ENCODE measurements at places on chromosomes 16 and 17.

DNA sequence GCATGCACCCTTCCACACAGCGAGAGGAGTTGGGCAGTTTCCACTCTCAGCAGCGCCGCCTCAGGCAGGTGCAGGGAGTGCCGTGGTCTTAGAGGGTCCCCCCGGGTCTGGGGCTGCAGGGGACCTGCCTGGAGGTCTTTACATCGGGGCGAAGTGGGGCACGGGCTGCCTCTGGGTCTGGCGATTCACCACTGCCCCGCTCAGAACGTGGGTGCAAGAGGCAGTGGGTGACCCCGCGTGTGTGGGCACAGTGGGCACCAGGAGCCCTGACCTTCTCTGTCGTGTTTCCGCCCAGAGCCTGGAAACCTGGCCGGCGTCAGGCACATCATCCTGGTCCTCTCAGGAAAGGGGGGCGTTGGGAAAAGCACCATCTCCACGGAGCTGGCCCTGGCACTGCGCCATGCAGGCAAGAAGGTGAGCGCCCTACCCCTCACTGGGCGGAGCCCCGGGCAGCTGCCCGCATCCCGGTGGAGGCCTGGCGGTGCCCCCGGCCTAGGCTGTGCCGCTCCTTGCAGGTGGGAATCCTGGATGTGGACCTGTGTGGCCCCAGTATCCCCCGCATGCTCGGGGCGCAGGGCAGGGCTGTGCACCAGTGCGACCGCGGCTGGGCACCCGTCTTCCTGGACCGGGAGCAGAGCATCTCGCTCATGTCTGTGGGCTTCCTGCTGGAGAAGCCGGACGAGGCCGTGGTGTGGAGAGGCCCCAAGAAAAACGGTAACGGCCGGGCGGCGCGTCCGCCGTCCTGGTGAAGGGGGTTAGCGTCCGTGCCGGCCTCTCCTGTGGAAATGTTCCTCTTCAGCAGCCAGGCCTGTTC is 3.7 kb downstream of the NUBP2 start:
- DNase-seq, result peak; percentile 52

DNA sequence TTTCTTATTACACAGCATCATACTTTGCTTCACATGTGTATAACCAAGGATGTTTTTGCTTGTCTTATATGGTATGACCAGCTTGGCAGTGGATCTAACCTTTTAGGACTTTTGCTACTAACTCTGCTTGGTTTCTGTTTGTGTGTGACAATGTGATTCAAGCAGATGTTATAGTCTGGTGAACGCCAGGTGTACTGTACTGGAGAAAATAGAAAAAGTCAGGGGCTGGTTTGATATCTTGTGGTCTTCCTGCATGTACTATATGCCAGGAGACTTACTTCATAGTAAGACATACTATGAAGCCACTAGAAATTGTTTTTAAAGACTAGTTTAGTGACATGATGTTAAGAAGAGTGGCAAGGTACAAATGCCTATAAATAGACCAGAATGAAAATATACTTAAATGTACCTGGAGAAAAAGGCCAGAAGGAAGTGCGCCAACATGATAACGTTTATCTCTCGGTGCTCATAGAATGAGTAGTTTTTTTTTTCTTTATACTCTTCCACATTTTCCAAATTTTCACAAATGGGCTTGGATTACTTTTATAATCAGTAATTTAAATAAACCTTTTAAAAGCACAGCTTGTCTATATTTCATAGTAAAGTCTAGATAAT is 112.3 kb downstream of the PRKCA start:
- no peak for DNase-seq

DNA sequence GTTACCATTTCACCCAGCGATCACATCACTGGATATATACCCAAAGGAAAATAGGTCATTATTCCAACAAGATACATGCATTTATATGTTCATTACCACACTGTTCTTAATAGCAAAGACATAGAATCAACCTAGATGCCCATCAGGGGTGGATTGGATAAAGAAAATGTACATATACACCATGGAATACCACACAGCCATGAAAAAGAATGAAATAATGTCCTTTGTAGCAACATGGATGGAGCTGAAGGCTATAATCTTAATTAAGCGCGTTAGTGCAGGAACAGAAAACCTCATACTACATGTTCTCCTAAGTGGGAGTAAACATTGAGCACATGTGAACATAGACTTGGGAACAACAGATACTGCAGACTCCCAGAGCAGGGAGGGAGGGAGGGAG is 18.6 kb downstream of the CNTROB start:
- DNase-seq, result no peak

DNA sequence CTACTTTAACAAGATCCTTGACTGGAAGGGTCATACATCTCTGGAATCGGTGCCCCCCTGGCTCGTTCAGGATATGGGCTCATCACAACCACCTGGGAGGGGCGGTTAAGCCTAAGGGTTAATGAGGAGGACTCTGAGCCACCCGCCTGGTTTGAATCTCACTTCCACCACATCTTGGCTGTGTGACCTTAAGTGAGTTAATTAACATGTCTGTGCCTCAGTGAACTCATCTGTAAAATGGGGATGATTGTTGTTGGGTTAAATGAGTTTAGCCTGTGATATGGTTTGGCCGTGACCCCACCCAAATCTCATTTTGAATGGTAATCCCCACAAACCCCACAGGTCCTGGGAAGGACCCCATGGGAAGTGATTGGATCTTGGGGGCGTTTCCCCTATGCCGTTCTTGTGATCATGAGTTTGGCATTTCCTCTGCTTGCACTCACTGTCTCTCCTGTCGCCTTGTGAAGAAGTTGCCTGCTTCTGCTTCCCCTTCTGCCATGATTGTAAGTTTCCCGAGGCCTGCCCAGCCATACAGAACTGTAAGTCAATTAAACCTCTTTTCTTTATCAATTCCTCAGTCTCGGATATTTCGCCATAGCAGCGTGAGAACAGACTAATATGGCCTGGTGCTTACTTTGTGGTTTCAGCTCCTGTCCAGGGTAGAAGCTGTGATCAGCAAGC is 214.0 kb upstream of the CIBAR2 start:
- no peak for DNase-seq

GRCh38 chr16:9092978-9093344 is 1.5 kb downstream of the HAPSTR1 start:
- DNase-seq, result peak; percentile 67

DNA sequence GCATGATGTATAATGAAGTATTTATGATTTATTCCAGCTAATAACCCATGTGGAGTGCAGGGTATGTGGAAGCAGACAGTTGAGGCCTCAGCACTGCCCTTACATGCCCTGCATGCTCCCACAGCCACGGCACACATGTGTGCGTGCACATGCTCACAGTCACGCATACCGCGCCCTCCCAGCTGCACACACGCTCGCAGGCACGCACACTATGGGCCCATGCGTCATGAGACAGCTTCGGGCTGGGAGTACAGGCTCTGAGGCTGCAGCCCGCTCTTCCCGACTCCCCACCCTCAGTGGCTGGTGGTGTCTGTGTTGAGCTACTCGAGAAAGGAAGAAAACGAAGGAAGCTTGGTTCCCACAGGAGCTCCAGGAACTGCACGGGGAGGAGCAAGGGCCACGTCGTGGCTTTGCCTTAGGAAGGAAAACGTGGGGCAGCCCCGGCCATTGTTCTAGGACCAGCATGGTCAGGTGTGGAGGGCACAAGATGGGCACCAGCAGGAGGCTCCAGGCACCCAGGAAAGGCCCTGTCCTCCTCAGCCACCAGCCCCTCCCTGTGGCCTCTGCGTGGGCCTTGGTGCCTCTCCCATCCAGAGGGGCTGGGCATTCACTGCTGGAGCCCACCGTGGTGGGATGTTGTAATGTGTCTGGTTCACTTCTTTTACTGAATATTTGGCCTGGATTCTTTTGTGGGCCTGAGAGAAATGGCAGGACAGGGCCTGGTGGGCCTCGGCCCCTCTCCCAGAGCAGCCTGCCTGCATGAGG is 27.5 kb upstream of the CDH15 start:
- no peak for DNase-seq

DNA sequence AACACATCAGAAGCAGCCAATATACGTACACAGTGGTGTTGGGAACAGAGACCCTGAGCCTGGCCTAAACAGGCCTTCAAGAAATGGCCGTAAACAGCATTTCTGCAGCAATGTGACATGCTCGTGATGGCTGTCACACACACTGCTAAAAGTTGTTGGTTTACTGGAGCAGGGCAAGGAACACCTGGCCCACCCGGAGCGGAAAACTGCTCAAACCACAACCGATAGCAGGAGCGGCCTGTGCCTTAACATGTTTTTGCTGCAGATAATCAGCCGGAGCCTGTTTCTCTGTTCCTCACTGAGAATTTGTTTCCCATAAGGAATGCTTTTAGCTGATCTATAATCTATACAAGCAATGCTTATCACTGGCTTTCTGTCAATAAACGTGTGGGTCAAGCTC is 6.0 kb upstream of the DPEP1 start:
- no peak for DNase-seq

DNA sequence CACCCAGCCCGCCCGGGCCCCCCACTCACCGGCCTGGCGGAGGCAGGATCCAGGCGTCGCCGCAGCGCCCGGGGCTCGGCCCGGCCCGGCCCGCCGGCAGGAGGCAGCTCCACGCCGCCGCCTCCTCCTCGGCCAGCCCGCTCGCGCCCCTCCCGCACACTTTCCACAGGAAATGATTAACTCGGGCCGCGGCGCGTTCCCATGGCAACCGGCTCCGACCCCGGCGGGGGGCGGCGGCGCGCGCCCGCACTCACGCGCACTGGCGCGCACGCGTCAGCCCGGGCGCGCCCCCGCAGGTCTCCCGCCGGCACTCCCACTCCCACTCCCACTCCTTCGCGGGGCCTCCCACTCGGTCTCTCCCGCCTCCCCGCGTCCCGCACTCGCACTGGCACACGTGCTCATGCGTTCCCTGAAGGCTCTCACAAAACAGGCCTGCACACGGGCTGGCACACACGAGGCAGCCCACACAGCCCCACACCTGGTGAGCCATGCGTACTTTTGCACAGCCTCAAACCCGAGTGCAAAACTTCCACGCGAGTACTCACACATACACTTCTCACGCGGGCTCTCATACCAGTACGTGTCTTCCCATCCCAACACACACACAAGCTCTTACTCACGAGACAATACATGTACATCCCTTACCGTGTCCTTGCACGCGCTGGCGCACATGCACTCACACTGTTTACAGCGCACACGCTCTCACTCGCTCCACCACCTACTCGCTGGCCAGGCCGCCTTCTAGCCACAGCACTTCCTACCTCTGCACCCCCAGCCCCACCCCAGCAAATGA is at the start of gene KIFC3:
Gene KIFC3 (minus strand): TSS at position 151 of the 793 bp plus-strand sequence. CDS start 4,248 bp downstream, outside the sequence.
- peak; percentile 87 for DNase-seq

- no peak for DNase-seq
These were observed 18.7 kb downstream of the MYLK3 start for GRCh38 chr16:46729326-46729995.

All from activated CD8-positive, alpha-beta memory T cell treated with anti-CD3 and anti-CD28 coated beads for 24 hours (primary cell).